Stimulated activated CD4-positive, alpha-beta T cell treated with anti-CD3 and anti-CD28 coated beads, Interleukin-4, amount 100 ng/mL, for 24 hours (primary cell): ENCODE measurements at places on chromosomes 16 and 17.
A peak's percentile ranks its signal among the peaks of the same experiment; 100 is the strongest.

- DNase-seq: peak; percentile 64
Observed at GRCh38 chr16:56950881-56951771, 10.6 kb upstream of the CETP start.

DNA sequence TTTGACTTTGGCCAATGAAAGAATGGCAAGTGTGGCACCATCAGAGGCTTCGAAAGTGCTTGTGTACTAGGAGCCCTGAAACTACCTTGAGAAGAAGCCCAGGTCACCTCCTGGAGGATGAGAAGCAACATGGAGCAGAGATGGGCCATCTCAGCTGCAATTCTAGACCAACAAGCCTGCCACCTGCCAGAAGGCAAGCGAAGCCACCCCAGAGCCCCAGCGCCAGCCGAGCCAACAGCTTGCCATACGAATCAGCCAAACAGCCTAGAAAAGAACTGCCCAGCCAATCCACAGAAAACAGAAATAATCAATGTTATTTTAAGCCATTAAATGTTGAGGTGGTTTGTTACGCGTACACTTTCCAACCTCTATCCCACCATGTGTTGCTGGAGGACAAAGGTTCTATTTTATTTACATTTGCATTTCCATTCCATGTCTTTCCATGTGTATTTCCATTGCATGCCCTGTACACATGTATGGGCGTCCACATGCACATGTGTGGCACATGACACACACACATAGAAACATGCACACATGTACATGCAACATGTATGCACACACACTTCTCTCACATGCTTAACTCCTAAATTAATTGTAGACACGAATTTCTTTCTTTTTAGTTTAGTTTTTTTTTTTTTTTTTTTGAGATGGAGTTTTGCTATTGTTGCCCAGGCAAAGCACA is 144.3 kb upstream of the TNRC6C start:
- DNase-seq: no peak

DNA sequence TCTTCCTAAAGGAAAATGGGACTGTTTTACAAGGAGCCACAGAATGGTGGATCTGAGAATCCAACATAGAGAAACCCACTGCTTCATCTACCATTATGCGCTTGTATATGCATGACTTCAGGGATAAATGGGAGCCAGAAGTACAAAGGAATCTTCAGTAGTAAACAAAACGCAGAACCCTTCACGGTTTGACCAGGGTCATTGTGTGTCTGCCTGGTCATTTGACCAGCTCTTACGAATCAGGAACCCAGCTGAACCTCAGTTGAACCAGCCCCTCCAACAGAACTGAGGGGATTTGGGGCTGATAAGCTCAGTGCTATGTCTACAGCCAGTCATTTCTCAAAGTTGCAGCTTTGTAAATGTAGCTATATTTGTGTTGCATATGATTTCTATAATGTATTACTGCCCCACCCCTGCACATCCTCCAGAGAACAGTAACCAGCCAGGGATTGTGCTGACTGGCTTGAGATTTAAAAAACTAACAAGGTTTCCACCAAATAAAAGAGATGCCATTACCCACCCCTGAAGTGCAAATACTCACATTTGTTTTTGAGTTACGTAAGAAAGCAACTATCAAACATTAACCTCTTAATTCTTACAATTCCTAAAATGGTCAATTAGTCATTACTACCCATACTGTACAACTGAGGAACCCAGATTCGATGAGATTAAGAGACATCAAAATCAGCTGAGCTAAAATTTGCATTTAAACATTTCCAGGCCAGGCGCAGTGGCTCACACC is 6.3 kb downstream of the CMTM4 start:
- DNase-seq: no peak

- DNase-seq: no peak
Observed at GRCh38 chr16:62965831-62966230, 929.6 kb upstream of the CDH8 start.

GRCh38 chr16:8377864-8378263 is 212.4 kb downstream of the TMEM114 start:
- no peak for DNase-seq

GRCh38 chr16:51255349-51255972 is 104.4 kb upstream of the SALL1 start:
- DNase-seq: no peak

DNA sequence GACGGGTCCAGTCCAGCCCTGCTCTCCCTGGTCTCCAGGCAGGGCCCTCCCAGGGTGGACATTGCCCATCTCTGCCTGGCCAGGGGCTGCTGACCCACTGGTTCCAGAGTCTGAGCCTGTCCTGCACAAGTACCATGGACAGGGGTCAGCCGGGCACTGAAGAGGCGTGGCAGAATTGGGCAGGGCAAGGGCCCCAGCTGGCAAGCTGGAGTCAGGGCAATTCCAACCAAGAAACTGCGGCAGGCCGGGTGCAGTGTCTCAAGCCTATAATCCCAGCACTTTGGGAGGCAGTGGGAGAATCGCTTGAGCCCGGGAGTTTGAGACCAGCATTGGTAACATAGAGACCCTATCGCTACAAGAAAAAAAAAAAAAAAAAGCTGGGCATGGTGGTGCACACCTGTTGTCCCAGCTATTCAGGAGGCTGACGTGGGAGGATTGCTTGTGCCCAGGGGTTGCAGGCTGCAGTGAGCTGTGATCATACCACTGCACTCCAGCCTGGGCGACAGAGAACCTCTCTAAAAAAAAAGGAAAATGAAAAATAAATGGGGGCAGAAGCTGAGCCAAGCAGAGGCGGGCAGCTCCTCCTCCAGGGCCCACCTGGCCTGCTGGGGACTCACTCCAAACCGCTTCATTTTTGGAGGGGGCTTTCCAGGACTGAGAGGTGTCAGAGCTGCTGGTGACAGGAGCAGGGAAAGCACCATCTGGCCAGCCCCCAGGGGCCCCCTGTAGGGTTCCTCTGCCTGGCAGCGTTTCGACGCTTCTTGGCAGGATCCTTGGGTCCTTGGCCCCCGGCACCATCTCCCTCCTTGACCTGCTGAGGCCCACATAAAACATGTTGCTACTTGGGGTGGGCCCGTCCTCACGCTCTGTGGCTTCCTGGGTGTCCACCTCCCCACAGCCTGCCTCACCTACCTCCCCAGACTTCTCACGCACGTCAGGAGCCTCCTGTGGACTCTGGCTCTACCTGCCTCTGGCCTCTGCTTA is 2.9 kb upstream of the MAFG start:
- DNase-seq: no peak

- DNase-seq: peak; percentile 82
Observed at GRCh38 chr17:41547921-41548843, 20.1 kb upstream of the KRT19 start.
